ENCODE measurements at places on chromosomes 3 and 15.

DNA sequence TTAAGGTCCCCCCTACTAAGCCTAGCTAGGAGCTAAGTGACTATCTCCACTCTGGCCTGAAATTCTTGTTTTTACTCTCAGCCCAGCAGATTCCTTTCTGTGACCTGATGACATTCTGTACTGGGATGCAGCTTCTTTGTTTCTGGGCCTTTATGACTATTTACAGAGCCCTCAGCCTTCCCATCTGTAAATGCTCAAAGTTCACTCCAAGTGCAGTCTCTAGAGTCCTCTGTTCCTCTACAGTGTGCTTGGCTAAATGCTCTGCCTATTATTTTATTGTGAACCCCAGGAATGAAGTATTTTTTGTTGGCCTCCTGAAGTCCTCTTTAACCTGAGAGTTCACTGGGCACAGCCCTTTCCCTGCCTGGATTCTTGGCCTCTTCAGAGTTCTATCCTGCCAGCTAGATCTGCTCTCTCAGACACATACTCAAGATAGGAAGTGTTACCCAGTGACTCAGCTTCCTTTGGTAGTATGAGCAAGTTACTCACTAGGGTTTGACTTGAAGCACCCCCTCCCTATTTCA is 278.1 kb upstream of the P2RY1 start:
- peak; percentile 56 for ATAC-seq

GRCh38 chr3:9779721-9780457 is 10.1 kb upstream of the CAMK1 start:
- peak; percentile 33 for ATAC-seq

DNA sequence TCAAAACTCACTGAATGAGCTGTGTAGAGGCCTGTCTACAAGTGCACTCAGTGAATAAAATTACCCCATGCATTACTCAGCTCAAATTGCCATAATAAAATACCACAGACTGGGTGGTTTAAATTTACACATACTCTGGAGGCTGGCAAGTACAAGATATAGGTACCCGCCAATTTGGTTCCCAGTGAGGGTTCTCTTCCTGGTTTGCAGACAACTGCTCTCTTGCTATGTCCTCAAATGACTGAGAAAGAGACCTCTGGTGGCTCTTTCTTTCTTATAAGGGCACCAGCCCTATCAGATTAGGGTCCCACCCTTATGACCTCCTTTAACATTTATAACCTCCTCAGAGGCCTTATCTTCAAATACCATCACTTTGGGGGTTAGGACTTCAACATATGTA is 237.0 kb downstream of the CPNE4 start:
- ATAC-seq = no peak

- no peak for ATAC-seq
Measured at GRCh38 chr3:15683253-15683652, 81.7 kb downstream of the BTD start.

GRCh38 chr3:24530471-24530870 is 35.8 kb upstream of the THRB start:
- no peak for ATAC-seq

DNA sequence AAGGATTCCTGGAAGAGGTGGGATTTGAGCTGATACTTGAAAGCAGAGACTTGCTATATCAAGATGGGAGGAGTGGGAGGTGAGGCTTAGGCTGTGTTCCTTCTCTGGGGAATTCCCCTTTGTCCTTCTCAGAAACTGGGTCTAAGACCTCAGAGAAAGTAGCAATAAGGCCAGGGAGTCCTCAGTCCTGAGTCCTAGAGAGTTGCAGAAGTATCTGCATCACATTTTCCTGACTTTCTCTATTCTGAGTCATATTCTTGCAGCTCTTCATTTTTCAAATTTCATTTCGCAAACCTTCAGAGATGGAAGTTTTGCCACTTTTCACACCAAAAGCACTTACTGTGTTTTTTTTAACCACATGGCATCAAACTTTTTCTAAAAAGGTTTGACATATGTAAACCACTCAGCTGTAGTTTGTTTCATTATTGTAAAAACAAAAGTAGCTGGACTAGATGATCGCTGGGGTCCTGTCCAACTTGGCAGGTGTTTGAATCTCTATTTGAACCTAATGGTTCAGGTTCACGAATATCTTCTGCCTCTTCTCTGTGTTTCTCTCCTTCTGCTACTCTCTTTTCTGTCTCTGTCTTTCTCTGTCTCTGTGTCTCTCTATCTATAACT is 21.3 kb downstream of the COLQ start:
- ATAC-seq = peak; percentile 65

DNA sequence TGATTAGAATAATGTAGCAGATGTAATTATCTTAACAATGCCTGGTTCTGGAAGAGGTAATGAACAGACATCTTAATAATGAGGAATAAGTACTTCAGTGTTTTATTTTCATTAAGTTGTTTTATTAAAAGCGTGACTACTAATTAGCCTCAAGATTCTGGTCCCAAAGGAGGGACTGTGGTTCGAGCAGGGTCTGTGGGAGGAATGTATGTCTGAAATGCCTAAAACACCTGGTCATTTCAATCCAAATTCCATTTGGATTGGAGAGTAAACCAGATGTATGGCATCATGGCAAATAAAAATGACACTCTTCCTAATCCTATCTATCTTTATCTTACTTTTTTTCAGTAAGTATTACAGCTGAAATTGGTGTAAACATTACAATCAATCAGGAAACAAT is 243.2 kb downstream of the PDZRN3 start:
- no peak for ATAC-seq

DNA sequence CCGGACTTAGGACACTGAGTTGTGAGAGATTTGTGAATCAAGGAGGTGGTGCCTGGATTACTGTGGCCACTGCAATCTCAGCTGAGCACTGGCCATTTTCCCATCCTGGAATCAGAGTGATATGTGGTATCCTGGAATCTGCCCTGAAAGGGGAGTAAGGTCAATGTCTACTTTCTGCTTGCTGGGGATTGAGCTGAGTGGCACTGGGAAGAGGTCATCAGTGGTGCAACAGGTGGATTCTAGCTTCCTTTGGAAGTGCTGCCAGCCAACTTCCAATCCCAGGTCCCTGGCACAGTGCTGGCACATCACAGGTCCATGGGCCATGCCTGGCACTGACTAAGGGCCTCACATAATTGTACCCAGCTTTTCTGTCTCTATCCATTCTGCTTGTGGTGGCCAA is 20.6 kb upstream of the TSEN2 start:
- ATAC-seq = no peak

DNA sequence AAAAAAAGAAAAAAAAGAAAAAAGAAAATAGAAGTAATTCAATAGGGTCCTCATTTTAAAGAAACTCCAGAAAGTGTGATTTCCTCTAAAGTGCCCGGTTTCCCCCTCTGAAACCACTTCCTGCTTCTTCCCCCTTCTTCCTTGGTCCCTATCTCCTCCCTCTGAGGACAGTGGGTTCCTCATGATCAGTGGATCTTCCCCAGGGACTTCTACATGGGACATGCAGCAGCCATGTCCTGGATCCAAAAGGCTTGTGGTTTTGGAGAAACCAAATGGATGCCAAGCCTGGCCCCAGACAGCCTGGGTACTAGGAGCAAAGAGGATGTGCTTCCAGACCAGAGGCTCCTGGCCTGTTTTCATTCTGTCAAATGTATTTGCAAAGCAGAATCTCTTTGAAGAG is 26.6 kb upstream of the SMAD6 start:
- ATAC-seq = no peak

DNA sequence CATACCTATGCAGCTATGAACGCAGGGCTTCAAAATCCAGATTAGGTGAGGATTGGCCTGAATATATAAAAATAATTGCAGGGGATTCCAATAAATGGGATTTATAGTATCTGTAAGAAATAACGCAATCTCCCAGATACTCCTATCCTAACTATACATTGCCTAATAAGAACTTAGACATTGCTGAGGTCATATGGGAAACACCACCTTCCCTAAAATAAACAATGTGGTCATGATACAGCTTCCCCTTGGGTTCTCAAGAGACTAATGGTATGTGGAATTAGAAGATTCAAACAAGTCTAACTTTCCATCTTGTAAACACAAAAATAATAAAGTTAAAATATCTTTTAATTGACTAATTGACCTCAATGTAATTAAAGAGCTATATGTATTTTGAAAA is 28.2 kb downstream of the UBE3A start:
- ATAC-seq = no peak

GRCh38 chr15:86799226-86799625 is 719.6 kb downstream of the AGBL1 start:
- no peak for ATAC-seq

GRCh38 chr15:41937568-41937923 is 34.8 kb downstream of the EHD4 start:
- no peak for ATAC-seq

Measured in activated CD4-positive, CD25-positive, alpha-beta regulatory T cell treated with anti-CD3 and anti-CD28 coated beads, Interleukin-2, amount 50 U/mL, for 24 hours (primary cell).